PC-3 (cell line): ENCODE measurements at places on chromosomes 1 and 21. TPM values are rescaled to one million over a fixed set of nuclear protein-coding genes. Genes with fewer than 3 reads are reported as not detected.

GRCh38 chr1:52473039-52473438, 68.6 kb downstream of the PRPF38A start:
- no peaks in the 10 kb centered on the region; the same call in 1 of the 2 replicates for H3K36me3 ChIP-seq
- H3K27ac ChIP-seq, result no peak overlapping the region
- H3K4me1 ChIP-seq, result no peaks in the 10 kb centered on the region
- H3K4me3 ChIP-seq, result no peak overlapping the region
- H3K27me3 ChIP-seq, result no peaks in the 10 kb centered on the region

DNA sequence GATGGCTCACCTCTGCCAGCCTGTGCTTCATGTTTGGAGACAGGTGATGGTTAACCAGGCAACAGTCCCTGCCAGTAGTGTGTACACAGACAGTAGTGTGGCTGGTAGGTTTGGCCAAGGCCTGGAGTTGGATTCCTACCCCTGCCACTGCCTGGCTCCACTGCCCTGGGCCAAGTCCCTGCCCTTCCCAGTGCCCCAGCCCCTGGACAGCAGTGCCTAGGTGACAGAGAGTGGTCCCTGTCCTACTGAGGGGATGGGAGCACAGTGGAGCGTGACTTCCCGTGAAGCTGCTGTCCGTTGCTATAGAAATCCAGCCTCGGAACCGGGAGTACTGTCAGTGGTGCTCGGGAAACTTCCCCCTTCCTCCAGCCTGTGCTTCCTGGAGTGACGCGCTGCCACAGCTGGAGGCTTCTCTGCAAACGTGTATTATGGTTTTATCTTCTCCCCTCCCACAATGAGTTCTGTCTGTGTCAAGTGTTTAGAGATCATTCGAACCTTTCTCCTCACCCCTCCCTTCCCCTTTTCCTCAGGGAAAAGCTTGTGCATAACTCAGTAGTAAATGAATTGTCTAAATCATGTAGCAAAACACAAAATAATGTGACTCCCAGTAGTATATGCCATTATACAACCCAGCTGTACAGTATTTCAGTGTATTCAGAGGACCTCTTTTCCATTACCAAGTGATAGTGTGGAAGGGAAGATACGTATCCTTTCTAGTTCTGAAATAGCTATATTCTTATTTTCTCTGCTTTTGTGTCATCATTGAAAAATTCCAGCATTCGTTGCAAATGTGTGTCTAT, 73.4 kb downstream of the GALNT2 start:
- H3K27me3 ChIP-seq, result no peaks in the 10 kb centered on the region
- DNase-seq, result no peak
- no peak overlapping the region for H3K27ac ChIP-seq
- H3K4me3 ChIP-seq, result no peak overlapping the region
- 0 out of 2 replicates have a peak, but pooled peaks cover 5% of the 10 kb centered on the region for H3K4me1 ChIP-seq

The HLX gene
- 4.0 and 8.1 TPM in 2 replicates for total RNA-seq

The GABRD gene
- not detected in 2 replicates for total RNA-seq

GRCh38 chr1:96703186-96703585, 18.4 kb upstream of the PTBP2 start:
- no peak overlapping the region for H3K4me3 ChIP-seq
- no peaks in the 10 kb centered on the region for H3K4me1 ChIP-seq
- H3K36me3 ChIP-seq, result no peaks in the 10 kb centered on the region
- H3K27me3 ChIP-seq, result no peaks in the 10 kb centered on the region

The FCMR gene
- total RNA-seq, result 1.5 and 4.6 TPM in 2 replicates

- H3K27me3 ChIP-seq, result peaks cover 27% of the 10 kb centered on the region
- H3K4me1 ChIP-seq, result no peaks in the 10 kb centered on the region
- no peak overlapping the region for H3K4me3 ChIP-seq
- no peak overlapping the region for H3K27ac ChIP-seq
These were observed 61.4 kb downstream of the RNASEL start for GRCh38 chr1:182527680-182528079.

The RIIAD1 gene
- not detected in 2 replicates for total RNA-seq

- H3K27me3 ChIP-seq, result no peaks in the 10 kb centered on the region
- no peaks in the 10 kb centered on the region for H3K4me1 ChIP-seq
- no peak overlapping the region for H3K4me3 ChIP-seq
- H3K36me3 ChIP-seq, result no peaks in the 10 kb centered on the region
These were observed 76.4 kb upstream of the MAN1A2 start for GRCh38 chr1:117290890-117291289.

GRCh38 chr1:5944843-5945167, 47.4 kb downstream of the NPHP4 start:
- no peak overlapping the region for H3K27ac ChIP-seq
- no peaks in the 10 kb centered on the region for H3K27me3 ChIP-seq
- H3K36me3 ChIP-seq, result peaks cover 13% of the 10 kb centered on the region; the same call in 1 of the 2 replicates
- peaks cover 18% of the 10 kb centered on the region for H3K4me1 ChIP-seq

DNA sequence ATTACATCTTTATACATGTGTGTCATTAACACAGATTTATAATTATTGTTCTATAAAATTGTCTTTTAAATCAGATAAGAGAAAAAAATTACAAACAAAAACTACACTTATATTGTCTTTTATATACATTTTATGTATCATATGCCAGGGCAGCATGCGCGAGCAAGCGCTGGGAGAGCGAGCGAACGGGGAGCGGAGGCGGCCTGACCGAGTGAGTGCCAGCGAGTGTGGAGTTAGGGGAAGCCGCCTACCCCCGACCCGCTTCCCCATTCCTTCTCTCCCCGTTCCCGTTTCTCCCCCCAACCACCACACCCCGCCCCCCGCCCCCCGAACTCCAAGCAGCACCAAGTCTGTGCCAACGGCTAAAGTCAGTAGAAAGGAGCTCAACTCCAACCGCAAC, 23.0 kb upstream of the SLAMF1 start:
- H3K36me3 ChIP-seq, result no peaks in the 10 kb centered on the region
- DNase-seq, result no peak
- H3K27ac ChIP-seq, result no peak overlapping the region

The CFAP107 gene
- not detected in 2 replicates for total RNA-seq

The RIPPLY3 gene
- total RNA-seq, result 10.0 and 11.4 TPM in 2 replicates

DNA sequence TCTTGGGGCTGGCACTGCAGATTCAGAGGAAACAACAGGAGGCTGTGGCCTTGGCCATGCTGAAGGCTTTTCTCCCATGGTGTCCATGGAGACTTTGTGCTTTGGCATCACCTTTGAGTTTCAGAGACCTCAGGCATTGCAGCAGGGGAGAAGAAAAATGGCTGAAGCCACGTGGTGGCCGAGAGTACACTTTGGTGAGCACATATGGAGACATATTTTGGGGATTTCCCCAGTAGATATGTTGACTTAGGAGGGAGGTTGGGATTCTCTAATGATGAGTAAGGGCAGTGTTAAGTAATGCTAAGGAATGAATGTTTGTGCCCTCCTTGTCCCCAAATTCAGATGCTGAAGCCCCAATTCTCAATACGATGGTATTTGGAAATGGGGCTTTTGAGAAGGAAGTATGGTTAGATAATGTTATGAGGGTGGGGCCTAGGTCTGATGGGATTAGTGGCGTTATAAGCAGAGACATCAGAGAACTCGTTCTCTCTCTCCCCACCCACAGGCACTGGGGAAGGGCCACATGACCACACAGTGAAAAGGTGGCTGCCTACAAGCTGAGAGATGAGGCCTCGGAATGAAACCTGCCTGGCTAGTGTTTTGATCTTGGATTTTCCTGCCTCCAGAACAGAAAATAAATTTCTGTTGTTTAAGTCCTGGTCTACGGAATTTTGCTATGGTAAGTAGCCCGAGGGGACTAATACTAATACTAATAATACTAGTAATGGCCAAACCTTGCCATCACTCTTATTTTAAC, 98.6 kb downstream of the TBX19 start:
- peaks cover 9% of the 10 kb centered on the region for H3K4me1 ChIP-seq
- peak; percentile 76 for DNase-seq
- H3K4me3 ChIP-seq, result no peak overlapping the region
- no peaks in the 10 kb centered on the region for H3K27me3 ChIP-seq

- no peak overlapping the region for H3K27ac ChIP-seq
- H3K4me3 ChIP-seq, result no peak overlapping the region
- no peaks in the 10 kb centered on the region for H3K36me3 ChIP-seq
- no peak for DNase-seq
- H3K27me3 ChIP-seq, result peaks cover 49% of the 10 kb centered on the region
These were observed 1.9 kb downstream of the TAL1 start for GRCh38 chr1:47229886-47230691.

The RNASEL gene
- total RNA-seq, result 1.3 and 2.1 TPM in 2 replicates

DNA sequence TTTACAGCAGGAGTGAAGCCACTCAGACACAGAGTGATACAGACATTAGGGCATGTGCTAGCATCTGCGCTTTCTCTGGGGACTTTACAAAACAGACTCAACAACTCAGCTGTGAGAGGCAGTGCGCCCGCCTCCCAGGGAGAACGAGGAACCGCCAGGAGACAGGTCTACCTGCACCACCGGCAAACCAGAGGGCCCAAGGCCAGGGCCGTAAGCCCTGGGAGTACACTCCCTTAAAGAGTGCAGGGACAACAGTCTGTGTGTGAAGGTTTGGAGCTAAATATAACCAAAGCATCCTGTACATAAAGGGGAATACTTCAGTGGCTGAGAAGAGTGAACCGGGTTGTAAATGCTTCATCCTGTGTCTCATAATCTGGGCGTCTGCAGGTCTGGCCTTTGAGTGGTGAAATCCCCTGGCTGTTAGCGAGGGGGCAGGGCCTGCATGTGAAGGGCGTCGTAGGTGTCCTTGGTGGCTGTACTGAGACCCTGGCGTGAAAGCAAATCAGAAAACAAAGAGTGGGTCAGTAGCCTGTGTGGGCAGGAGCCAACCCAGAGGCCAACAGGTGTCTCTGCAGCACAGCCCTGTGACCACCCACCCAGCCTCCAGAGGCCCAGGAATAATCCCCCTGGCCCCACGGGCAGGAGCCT, 86.9 kb downstream of the CD247 start:
- H3K4me3 ChIP-seq, result no peak overlapping the region
- DNase-seq, result no peak
- H3K27ac ChIP-seq, result no peak overlapping the region
- no peaks in the 10 kb centered on the region for H3K27me3 ChIP-seq

DNA sequence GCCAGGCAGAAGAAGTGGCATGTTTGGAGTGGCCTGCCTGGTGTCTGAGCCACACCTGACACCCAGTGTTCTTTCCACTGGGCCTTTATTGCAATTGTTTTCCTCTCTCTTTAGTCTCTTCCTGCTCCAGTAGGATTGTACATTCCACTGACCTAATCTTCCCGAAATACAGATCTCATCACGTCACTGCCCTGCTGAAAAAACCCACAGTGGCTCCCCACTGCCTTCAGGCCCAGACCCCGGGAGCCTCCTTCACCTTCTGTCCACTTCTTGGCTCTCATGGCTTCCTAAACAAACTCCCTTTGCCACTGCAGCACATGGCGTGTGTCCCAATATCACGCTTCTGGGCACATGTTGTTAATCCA, 25.3 kb upstream of the ATP5PO start:
- no peaks in the 10 kb centered on the region for H3K36me3 ChIP-seq
- H3K4me1 ChIP-seq, result no peaks in the 10 kb centered on the region
- no peaks in the 10 kb centered on the region for H3K27me3 ChIP-seq
- no peak overlapping the region for H3K27ac ChIP-seq

The DLGAP3 gene
- total RNA-seq, result not detected in 2 replicates

The KCNT2 gene
- 0.26 and 0.69 TPM in 2 replicates for total RNA-seq

The TOR3A gene
- total RNA-seq, result 70.8 and 95.5 TPM in 2 replicates

The CR2 gene
- not detected in 2 replicates for total RNA-seq

The S100B gene
- total RNA-seq, result not detected in 2 replicates

- H3K36me3 ChIP-seq, result no peaks in the 10 kb centered on the region
- no peak overlapping the region for H3K4me3 ChIP-seq
- H3K27ac ChIP-seq, result no peak overlapping the region
These were observed 3.7 kb upstream of the SEC16B start for GRCh38 chr1:177973585-177973984.

- H3K36me3 ChIP-seq, result no peaks in the 10 kb centered on the region
- no peaks in the 10 kb centered on the region for H3K27me3 ChIP-seq
- no peak overlapping the region for H3K4me3 ChIP-seq
- H3K4me1 ChIP-seq, result peaks cover 20% of the 10 kb centered on the region
- H3K27ac ChIP-seq, result no peak overlapping the region
These were observed 7.3 kb downstream of the RASAL2 start for GRCh38 chr1:178101266-178101630.
